ENCODE measurements at places on chromosomes 7 and 10.

GRCh38 chr7:77528368-77528767 is 8.7 kb upstream of the PTPN12 start:
- DNase-seq, result no peak

DNA sequence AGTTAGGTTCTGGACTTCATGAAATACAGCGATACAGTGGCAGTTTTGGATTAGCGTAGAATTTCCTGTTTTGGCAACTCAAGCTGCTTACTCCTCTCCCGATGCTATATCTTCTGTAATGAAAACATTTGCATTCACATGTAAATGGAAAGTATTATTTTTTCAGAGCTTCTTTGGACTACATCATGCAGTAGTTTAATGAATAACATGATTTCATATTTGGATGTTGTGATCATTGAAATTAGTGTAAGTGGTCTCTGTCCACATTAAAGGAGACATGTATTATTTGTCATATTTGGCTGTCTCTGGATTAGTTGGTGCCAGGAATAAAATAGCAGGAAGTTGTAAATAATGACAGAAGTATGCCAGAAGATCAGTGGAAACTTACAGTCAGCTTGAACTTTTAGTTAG is 331.6 kb downstream of the GFRA1 start:
- no peak for DNase-seq

GRCh38 chr7:100801833-100802568 is 25.3 kb downstream of the EPHB4 start:
- DNase-seq, result peak; percentile 60

GRCh38 chr7:2055956-2056355 is 176.8 kb downstream of the MAD1L1 start:
- DNase-seq, result no peak

DNA sequence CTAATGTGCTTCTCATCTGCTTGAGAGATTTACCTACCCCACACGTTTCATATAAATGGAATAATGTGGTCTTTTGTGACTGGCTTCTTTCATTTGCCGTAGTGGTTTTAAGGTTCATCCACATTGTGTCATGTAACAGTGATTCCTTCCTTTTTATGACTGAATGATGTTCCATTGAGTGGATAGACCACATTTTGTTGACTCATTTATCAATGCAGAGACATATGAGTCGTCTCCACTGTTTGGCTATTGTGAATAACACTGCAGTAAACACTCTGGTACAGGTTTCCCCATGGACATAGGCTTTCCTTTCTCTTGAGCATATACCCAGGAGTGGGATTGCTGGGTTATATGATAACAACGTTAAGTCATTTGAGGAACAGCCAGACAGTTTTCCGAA is 2.0 kb upstream of the AOC1 start:
- no peak for DNase-seq

- no peak for DNase-seq
These were observed 157.3 kb downstream of the PCLO start for GRCh38 chr7:83005410-83005809.

DNA sequence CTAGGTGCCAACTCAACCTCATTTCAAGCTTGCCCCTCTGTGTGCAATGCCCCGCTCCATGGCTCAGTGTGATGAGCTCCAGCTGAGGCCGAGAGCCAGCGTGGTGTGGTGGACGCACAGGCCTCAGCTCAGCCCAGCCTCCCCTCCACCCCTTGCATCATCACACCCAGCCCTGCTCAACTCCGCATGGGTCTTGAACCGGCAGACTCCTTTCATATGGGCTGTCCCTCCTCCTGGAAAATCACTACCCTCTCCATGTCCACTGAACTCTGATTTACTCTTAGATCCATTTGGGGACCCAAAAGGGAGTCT is 16.6 kb upstream of the SLC18A3 start:
- no peak for DNase-seq

DNA sequence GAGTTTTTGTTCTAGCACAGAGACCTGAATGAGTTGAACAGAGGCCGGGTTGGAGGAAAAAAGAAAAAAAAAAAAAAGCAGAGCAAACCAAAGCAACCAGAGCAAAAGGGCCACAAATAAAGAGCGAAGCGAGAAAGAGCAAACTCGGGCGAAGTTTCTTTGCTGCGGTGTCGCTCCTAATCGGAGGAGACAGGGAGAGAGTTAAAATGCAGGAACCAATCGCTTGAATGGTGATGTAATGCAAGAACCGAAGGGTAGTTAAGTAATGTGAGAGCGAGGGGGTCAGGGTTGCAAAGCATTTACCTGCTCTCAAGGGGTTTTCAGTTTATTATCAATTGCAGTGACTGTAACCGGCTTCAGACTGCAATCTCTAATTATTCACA is 271.7 kb downstream of the TRIL start:
- peak; percentile 71 for DNase-seq

GRCh38 chr7:120363414-120363813 is 90.4 kb downstream of the KCND2 start:
- no peak for DNase-seq

GRCh38 chr7:131844369-131844768 is 287.9 kb upstream of the PODXL start:
- DNase-seq, result no peak

DNA sequence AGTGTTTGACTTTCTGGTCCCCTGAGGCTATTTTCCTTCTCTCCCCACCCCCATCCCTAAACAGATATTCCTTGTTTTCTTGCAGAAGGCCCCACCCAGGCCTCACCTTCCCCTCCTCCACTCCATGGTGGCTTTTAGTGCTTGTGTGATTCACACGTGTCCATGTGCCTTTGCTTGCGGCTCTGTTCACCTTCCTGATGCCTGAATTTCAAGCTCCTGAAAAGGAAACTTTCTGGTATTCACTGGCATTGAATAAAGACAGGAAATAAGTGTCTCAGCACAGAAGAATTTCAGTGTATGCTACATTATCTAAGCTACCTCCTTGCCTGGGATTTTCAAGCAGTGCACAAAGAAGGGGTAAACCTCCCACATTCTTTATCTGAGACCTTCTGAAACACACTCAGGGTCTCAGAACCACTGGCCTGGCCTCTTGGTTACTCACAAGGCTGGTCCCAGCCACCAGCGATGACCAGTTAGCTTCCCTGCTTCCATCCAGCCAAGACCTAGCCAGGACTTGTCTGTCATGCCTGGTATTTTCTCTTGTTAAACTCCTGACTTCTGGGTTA is 17.2 kb upstream of the UBE2H start:
- no peak for DNase-seq

GRCh38 chr10:103752680-103753248 is 102.6 kb downstream of the SH3PXD2A start:
- DNase-seq, result no peak

DNA sequence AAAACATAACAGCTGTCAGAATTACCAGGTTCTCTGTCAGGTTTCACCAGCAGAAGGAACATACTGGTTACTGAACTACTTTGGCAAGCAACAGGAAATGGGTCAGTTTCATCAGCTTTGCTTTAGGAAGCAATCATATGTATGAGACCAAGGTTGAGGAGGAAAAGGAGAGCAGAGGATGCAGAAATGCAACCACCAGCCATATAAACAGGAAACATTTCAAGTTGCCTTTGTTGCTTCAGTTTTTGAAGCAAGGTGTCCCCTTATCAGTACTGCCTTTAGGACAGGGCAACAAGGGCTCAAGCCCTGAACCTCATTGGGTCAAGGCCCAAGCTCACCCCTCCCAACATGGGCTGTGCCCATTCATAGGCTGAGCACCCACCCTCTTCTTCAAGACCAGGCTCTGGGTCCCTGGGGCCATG is 10.2 kb downstream of the HIPK2 start:
- no peak for DNase-seq

DNA sequence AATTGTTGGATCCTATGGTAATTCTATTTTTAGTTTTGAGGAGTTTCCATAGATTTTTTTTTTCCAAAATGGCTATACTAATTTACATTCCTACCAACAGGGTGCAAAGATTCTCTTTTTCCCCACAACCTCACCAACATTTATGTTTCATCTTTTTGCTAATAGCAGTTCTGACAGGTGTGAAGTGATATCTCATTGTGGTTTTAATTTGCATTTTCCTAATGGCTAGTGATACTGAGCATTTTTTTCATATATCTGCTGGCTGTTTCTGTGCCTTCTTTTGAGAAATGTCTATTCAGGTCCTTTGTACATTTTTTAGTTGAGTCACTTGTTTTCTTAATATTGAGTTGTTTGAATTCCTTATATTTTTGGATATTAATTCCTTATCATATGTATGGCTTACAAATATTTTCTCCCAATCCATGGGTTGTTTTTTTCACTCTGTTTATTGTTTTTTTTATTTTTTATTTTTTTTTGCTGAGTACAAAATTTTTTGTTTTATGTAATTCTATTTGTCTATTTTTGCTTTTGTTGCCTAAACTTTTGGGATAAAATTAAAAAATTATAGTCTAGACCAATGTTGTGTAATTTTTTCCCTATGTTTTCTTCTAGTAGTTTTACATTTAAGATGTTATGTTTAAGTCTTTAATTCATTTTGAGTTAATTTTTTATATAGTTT is 205.9 kb upstream of the ADCY1 start:
- DNase-seq, result no peak

DNA sequence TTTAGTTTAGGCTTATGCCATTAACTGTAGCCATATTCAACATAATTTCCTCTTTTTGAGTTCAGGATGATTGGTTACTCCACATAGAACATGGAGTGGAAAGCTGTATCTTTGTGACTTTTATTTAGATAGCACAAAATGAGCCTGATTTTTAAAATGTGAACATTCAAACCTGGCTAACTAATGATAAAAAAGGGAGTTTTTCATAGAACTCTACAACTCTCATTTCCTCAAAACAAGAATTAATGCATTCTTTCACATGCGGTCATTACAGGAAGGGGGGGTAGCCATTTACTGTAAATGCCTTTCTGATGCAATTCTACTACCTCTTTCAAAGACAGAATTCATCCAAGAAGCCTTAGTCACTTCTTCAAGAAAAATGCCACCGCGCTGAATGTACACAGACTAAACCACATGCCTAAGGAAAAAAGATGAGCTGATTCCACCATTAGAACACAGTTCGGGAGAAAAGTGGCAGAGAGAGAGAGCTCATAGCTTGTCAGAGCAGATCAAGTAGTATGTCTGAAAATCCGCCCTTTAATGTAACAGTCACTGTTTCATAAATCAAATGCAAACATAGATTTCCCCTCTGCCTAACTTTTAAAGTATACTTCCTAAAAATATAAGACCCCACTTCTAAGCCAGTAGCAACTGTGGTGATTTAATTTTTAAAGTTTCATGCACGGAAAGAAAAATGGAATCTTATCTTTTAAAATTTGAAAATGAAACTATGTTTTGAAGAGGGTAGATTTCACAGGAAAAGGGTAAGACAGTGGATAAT is 226.4 kb upstream of the KLF14 start:
- DNase-seq, result no peak

GRCh38 chr10:72104472-72105097 is 16.2 kb upstream of the SPOCK2 start:
- DNase-seq, result no peak

DNA sequence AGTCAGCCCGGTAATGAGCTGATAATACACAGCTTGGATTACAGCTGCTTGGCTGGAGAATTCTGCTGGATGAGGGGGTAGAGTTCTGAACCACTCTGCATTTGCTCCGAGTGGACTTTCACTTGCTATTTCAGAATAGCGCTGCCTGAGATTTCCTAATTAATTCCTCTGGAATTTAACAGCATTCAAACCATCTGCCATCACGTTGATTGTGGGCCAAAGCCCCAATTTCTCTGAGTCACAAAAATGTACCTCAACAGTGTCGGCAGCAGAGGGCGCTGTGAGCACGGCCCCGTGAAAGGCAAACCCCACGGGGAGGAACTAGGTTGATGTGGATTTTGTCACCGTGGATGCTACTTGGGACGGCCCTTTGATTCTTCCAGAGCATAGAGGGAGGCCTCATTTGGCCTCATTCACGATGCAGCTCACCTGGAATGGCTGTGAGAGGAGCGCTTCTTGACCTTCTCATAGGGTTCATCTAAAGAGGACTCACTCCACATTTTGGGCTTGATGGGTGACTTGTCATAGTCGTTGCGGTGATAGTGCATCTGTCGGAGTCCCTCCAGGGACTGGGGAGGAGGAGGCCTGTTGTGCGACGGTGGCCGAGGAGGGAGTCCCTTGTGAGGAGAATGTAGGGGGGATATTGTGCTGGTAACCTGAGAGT is 73.3 kb downstream of the PRPF18 start:
- peak; percentile 84 for DNase-seq

DNA sequence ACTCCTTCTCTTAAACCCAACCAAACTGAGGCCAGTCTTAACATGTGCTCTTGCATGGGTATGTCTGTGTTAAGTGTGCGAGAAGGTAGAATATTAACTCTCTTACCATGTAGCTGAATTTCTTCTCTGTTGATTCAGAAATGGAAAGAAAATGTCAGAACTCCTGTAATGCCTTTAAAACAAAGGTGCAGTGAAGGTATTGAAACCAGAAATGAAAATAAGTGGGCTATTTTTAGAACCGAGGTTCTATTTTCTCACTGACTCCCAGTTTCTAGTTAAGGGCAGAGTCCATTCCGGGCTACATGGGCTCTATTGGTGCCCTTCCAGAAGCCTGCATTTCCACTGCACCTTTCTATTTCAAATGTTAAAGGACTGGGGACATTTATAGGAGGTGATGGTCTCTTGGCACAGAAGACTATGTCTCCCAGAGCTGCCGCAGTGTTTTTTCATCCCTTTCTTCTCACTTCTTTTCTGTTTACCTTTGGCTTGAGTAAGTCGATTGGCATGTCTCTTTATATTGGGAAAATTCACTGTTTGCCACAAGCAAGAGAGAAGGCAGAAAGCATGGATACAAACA is 174.9 kb downstream of the LRMDA start:
- no peak for DNase-seq
